ENCODE measurements at places on chromosomes 1 and 21.
A peak's percentile ranks its signal among the peaks of the same experiment; 100 is the strongest.

DNA sequence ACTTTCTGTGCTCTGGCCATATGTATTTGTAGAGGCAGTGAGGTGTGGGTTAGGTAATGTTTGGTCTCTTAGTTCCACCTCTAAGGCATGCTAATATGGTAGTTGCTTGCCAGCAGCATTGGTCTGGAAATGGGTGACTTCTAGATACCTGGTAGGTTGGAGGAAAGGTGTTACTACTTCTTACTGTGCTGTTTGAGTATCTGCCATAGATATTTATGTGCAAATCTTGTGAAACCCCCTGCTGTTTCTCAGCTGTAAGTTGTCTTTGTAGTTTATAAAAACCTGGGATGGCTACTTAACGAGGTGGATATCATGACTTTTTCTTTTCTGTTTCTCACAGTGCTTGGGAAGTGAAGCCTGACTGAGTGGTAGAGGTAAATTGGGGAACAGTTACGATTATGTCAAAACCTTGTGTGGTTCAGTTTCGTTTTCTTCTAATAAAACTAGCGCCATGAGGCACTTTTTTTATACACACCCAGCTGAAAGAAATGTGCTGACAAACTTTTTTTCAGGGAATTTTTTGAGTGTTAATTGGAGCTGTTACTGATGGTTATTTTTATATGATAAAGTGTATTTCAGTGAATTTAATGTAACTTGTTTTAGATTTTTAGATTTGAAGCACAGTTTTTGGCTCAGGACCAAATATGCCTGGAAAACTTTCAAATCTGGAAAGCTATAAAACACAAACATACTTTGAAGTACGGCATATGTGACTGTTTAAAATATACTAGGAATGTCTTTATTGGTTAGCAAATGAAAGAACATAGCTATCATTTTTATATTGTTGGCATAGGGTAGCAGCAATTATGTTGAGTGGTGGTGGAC is 42.1 kb downstream of the CAMSAP2 start:
- DNase-seq, result no peak

DNA sequence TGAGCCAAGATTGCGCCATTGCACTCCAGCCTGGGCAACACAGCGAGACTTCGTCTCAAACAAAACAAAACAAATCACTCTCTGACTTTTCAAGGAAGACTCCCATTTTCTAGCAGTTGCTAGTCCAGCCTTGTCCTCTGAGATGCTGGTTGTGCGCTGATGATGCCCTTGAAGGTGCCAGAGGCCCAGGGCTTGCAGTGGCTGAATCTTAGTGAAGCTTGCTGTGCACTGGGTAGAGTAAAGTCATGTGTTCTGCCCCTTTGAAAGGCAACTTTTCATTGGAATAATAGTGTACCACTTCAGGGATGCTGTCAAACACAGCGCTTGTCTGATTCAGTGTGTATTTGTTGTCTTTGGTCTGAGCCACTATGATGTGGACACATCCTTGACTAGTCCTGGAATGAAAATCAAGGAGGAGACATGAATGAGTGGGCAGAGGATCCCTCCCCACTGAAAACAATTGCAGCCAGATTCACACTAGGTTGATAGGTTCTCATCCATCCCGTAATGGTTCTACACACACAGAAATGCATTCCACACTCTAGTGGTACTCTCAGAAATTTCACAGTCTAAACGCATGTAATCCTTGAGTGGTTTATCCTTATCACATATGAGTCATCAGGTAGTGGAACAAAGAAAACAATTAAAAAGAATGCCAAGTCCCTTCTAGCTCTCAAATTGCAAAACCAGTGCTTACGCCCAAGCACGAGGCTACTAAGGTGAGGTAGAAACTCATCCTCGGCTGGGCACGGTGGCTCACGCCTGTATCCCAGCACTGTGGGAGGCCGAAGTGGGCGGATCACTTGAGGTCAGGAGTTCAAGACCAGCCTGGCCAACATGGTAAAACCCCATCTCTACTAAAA is 17.8 kb upstream of the TDRD10 start:
- DNase-seq, result peak; percentile 55

DNA sequence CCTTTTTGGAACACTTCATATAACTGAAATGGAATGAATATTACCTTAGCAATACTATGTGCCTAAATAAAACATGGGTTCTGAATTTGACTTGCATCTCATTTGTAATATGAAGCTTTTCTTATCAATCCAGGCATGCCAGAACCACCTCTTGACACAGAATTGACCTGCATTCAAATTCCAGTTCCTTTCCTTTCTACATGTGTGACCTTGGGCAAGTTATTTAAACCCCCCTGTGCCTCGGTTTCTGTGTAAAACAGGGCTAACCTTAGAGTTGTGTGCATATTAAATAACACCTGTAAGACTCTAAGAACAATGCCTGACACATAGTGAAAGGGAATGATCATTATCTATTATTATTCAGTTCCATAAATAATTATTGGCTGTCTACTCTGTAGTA is 2.0 kb upstream of the NOS1AP start:
- no peak for DNase-seq

DNA sequence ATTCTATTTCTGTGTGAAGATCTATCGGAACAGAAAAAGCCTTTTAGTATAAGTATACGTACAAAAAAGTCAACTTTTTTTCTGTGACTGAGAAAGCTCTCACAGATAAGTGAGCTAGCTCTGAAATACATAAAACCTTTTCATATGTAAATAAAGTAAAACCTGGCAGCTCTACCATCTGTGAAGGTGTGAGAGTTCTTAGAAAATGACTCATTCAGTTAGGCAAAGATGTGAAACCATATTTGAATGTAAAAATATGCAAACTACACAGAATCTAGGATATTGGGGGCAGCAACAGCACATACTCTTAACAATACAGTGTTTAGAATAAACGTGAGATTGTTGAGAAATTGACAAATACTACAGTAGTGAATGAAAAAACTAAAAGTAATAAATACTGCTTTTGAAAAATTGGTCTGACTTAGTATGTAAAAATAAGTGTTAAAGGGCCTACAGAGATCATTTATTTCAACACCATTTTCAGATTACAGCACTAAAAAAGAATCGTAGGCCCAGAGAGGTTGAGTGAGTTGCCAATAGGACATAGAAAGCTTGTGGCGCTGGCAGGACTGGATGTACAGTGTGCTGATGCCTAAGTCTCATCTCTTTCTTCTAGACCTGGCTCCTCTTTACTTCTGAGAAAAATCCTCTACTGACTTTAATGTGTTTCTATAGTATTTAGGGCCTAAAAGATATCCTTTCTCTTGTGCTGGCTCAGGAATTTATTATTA is 19.8 kb downstream of the ATP6V1G3 start:
- no peak for DNase-seq

GRCh38 chr21:33894736-33895288 is 20.8 kb downstream of the ATP5PO start:
- DNase-seq, result peak; percentile 89

DNA sequence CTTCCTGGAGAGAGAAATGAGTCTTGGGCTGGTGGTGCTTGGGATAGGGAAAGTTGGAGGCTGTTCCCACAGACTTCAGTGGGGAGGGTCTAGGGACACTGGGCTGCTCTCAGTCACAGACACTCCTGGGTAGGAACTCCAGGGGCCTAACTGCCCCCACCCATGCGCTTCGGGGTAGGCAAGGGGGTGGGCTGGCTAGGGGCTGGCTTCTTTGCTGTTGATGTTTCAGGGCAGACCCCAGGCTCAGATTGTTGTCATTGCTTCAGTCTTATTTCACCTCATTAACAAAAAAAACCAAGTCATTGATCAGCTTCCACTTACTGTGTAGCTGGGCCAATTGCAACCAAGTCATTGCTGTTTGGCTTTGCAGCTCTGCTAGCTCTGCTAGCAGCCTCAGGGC is 160.1 kb upstream of the CSF3R start:
- no peak for DNase-seq

DNA sequence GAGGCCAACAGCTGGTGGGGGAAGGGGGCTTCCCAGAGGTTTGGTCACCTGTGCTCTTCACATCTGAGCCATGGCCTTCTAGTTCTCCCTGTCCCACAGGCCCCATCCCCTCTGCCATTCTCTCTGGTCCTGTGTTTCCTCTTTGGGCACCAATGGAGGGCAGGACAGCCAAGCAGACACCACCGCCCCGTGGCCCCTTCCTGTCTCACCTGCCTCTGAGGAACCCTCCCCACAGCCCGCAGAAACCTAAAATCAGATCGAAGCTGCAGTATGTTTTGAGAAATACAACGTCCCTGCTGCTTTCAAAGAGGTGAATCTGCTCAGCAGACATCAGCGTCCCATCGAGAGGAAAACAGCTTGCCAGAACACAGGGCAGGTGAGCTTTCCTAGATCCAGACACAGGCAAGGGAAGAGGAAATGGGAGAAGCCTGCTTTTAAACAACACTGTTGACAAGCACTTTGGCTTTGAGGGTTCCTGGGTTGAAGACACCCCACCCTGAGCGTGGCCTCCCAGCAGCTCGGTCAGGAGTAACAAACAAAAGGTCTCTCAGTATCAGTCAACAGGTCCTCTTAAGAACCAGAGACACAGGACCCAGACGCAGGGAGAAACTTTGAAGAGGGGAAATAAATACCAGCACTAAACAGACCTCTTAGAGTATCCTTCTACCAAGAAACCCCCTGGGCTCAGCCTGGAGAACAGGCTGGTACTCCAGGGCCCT is 2.3 kb downstream of the PANK4 start:
- no peak for DNase-seq

Data from ascending aorta (tissue), 2 donors.